ENCODE measurements at places on chromosomes 6 and 20.

DNA sequence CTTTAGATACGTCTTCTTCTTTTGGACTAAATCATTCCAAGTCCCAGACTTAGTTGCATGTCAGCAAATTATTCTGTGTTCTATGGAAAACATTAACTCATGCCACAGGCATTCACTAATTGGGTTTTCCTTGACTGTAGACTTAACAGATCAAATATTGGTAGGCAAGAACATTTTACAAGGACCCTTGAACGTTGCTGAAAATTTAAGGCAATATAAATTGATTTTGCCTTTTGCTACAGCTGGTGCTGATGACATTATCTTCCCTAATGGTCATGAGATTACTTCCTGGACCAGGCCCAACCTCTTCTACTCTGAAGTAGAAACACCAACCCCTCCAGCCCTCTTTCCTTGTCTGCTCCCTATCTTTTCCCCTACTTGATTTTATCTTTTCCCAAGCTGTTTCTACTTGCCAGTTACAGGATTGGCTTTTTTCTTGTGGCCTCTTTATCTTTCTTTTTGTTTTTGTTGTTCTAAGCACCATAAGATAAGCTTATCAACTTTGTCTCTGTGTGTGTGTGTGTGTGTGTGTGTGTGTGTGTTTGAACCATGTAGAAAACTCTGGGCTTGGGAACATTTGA, 514.0 kb upstream of the SOX4 start:
- no peak for DNase-seq

DNA sequence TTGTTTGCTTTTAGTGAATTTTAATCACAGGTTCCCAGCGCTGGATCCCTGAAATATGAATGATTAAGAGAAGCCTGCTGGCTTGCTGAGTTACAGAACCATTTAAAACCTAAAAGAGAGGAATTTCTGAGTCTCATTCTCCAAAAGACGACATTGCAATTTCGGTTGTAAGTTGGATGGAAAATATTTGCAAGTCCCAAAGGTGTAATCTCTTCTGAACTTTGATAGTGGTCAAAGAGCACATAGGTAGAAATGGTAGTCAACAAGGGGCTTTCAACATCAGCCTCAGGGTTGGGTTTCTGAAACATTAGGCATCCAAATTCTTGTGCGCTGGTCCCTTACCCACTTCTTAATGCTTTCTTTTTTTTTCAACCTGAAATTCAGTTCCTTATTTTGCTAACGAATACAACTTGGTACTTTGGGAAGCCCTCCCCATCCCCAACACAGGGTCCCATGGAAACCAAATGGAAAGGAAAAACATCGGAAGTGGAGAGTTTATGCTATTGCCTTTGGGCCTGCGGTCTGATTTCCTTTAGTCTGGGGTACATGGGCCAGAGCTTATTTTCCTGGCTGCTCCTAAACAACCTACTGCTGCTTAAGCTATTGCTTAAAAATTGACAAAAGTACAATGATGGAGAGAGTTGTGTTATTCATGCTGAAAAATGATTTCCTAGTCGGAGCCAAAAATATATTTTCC, 117.0 kb upstream of the KCNK16 start:
- DNase-seq: no peak

DNA sequence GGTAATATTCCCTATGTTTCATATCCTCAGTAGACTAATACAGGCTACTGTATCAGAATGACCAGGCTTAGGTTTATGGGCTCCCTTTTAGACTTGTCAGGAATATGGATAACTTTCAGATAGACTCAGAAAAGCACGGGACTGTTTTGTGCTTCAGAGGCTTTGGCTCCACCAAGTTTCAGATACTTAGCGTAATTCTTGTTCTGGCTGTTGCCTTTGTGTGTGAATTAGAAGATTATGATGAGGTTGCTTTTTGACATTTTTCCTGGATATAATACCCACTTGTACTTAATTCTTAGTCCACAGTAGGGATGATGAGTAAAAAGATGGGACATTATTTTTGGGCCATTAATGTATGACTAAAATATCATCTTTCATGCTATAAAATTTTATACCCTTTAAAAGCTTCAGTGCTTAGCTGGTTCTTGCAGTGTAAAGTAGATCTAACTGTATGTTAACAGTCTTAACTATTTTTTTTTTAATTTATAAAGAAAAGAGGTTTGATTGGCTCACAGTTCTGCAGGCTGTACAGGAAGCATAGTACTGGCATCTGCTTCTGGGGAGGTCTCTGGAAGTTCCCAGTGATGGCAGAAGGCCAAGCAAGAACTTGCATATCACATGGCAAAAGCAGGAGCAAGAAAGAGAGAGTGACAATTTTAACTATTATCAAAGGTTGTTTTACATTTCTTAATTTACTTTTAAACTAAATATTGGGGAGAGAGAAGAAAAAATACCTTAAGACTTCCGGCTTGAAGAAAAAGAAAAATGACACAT, 120.7 kb downstream of the ZFAND3 start:
- DNase-seq: no peak

GRCh38 chr6:10098756-10099528, 315.9 kb downstream of the TFAP2A start:
- DNase-seq: no peak

- DNase-seq: no peak
These were observed 1.5 kb upstream of the MTO1 start for GRCh38 chr6:73460056-73460455.

GRCh38 chr6:162999575-163000285, 272.0 kb downstream of the PACRG start:
- DNase-seq: no peak

GRCh38 chr20:50054626-50055511, 58.1 kb downstream of the UBE2V1 start:
- DNase-seq: no peak

DNA sequence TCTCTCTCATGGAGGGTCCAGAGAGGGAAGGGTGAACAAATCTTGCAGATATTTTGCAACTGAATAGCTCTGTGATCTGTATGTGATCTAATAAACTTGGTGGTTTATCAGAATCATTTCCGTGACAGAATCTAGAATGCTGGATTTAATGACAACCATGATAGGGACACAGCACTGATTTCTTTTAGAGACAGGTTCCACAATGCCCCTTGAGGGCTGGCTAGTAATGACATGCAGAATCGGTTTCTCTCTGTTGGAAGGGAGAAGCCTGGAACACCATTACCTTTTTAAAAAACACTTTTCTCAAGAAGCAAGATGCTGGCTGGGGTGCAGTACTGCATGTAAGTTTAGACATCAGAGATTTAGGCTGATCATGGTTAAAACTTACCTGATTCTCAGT, 313.4 kb downstream of the CDH26 start:
- DNase-seq: no peak

Data from NCI-H187 treated with DMSO at 0.1 percent for 48 hours (cell line).